ENCODE measurements at places on chromosomes 5 and 9.

DNA sequence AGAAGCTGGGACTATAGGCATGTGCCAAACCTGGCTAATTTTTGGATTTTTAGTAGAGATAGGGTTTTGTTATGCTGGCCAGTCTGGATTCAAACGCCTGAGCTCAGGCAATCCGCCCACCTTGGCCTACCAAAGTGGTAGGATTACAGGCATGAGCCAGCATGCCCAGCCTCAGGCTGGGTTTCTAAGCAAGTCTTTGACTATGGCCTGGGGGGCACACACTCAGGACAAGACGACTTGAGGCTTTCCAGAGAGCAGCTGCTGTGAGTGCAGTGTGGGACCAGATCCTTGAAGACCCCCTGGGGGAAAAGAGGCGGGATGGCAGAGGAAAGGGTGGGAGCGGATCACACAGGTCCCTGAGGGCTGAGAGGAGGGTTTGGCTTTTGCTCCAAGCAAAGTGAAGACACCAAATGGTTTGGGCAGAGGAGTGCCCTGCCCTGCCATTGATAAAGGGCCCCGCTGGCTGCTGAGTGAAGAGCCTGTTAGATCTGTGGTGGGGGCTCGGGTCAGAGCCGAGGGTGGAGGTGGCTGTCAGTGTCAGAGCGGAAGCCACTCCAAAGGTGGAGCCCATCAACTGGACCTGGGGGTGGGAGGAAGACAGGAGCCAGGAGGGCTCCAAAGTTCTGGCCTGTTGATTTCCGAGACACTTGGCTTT is 46.8 kb upstream of the FUBP3 start:
- no peak for DNase-seq

DNA sequence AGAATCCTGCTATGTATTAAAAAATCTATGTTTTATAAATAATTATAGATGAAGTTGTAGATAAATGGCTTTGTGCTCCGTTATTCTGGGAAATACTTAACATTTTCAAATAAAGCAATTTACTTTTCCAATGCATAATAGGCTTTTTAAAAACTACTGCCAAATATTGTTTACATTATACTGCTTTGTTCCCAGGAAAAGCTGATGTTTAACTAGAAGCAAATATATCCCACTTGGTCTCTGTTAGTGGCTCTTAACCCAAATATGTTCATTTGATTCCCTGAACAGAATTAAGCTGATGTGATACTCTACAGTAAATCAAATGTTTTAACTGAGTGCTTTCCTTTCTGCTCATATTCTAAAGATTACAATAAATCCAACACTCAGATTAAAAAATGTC is 326.3 kb downstream of the SLCO4C1 start:
- no peak for DNase-seq

GRCh38 chr9:92718086-92719001 is 46.3 kb downstream of the BICD2 start:
- no peak for DNase-seq

DNA sequence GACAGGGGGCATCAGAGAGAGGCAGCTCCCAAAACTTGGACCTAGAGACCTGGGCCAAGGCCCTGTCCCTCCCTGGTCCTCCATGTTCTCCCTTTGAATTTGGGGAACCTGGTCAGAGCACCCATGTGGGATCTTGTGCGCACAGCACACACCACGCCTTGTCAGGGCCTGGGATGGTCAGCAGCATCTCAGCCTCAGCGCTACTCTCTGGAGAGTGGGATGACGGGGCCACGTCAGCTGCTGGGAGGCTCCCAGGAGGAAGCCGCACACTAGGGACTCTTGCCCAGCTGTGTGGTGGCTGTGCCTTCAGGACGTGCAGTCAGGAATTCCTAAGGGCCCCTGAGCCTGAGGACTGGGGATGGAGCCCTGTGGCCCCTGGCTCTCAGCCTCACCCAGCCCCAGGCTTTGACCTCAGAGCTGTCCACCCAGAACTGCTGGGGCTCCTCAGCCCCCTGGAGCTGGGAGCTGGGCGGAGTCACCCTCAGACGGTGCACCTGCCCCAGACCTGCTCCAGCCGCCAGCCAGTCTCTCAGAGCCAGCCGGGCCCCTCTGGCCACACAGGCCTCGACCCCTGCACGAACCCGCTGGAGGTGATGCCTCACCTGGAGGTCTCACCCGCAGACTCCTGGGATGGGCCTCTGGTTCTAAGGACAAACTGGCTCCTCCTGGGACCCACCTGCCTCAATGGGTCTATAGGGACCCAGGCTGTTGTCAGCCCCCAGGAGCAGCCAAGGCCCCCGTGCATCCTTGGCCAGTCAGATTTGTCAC is 38.3 kb upstream of the EGFL7 start:
- DNase-seq, result no peak

GRCh38 chr9:76608575-76609273 is 149.7 kb downstream of the GCNT1 start:
- DNase-seq, result no peak

GRCh38 chr9:87594194-87594593 is 96.5 kb downstream of the DAPK1 start:
- DNase-seq, result peak; percentile 73

GRCh38 chr5:144352330-144352729 is 181.7 kb downstream of the KCTD16 start:
- no peak for DNase-seq

Measured in fibroblast of skin of back (primary cell).